Neuronal stem cell (in vitro differentiated cells): ENCODE measurements at places on chromosomes 7 and 10.

DNA sequence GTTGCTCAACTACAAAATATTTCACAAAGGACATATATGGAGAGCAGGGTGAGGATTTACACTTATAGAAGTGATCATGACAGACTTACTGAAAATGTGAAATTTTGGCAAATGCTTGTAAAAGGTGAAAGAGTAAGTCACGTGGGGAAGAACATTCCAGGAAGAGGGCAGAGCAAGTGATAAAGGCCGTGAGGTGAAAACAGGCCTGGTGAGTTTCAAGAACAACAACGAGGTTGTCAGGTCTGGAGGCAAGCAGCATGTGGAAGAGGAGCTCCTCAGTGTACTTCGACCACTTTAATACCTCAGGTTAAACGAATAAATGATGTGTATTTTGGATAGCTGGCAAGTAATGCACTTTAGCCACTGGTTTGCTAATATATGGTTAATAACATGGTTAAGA lies 706.7 kb downstream of the PCDH15 start:
- DNase-seq: no peak

GRCh38 chr7:136883046-136883445 lies 14.6 kb downstream of the CHRM2 start:
- DNase-seq: no peak

- no peak for DNase-seq
These were observed 24.3 kb downstream of the PTPN12 start for GRCh38 chr7:77561352-77561751.

DNA sequence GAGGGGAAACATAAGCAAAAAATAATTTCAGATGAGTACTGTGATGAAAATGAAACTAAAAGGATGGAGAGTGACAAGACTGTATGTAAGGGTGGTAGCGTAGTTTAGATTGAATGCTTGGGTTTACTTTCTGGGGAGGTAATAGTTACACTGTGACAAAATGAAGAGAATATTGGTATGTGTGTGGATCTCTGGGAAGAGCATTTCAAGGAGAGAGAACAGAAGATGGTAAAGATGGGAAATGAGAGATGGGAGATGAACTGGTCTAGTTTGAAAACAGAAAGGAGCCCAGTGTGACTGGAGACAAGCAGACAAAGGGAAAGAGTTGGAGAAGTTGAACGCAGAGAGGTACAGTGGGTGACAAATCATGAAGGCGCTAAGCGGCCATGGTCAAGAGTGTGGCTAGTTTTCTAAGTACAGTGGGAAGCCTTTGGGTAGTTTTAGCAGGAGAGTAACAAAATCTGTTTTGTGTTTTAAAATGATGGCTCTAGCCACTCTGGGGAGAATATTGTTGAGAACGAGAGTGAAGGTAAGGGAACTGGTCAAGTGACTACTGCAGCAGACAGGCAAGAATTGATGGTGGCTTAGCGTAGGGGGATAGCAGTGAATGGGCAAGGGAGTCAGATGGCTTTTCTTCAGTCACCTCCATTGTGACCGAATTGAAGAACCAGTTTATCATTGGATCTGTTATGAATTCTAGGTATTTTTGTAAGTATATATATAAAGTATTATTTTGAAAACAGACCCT lies 22.6 kb downstream of the PALS2 start:
- DNase-seq: no peak

DNA sequence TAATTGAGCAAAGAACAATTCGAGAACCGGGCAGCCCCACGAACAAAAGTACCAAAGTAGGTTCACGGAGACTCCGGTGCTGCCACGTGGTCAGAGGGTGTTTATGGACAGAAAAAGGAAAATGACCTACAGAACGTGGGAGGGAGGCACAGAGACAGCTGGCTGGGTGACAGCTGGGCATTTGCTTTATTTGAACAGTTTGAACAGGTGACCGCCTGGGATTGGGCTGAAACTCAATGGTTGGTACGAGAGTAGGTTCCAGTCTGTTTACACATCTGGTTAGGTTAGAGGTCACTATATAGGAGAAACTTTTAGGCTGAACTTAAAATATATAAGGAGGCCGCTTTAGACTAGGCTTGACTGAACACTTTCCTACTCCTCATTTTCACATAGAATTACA lies 50.6 kb upstream of the CELF2 start:
- no peak for DNase-seq

GRCh38 chr10:72132854-72133253 lies 44.5 kb upstream of the SPOCK2 start:
- DNase-seq: no peak

DNA sequence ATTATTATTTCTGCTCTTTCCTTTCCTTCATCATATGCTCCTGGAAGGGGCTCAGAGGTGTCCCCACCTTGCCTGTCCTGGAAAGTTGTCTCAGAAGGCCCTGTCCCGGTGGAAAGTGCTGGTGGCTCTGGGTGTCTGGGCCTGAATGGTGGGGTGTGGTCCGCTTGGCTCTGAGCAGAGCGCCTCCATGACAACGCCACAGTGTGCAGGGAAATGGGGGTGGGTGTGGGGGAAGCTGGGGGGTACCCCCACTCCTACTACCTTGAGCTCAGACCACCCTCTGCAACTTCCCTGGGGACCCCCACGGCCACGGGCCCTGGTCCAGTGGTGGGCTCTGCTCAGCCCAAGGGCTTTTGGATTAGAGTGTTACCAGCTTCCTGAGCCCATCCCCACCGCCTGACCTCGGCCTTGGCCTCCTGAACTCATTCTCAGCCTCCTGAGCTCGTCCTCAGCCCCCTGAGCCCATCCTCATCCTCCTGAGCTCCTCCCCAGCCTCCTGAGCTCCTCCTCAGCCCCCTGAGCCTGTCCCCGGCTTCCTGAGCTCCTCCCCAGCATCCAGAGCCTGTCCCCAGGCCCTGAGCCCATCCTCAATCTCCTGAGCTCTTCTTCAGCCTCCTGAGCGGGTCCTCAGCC lies 106.4 kb upstream of the FAM20C start:
- DNase-seq: no peak

GRCh38 chr10:59624136-59624535 lies 85.5 kb downstream of the SLC16A9 start:
- DNase-seq: no peak
